Stimulated activated CD4-positive, alpha-beta T cell treated with anti-CD3 and anti-CD28 coated beads, Interleukin-4, amount 100 ng/mL, for 48 hours (primary cell): ENCODE measurements at places on chromosomes 5 and 9.

- no peak for DNase-seq
These were observed 62.0 kb upstream of the PHF24 start for GRCh38 chr9:34896112-34896511.

DNA sequence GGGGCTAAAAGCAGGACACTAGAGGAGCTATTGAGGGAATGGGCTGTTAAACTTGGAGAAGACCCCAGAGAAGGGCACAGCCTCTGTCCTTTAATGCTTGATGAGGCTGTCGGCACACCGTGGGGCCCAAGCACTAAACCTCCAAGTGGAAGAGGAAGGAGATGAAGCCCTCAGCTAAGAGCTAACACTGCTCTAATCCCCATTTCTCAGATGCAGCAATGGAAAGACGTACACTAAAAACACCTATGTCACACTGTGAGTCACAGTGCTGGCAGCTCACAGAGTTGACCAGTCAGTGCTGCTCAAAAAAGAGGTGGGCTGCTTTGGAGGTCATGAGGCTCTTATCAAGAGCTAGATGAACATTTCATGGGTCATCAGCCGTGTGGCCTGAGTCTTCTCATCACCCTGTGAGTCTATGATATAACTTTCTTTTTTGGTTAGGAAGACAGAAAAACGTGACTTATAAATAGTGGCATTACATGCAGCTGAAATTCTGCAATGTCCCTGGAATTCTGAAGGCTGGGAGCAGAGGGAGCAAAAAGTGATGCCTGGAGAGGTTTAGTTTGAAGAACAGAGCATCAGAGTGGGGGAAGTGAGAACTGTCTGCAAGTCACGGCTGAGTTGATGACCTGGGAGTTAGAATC lies 21.5 kb downstream of the TNFSF8 start:
- no peak for DNase-seq

DNA sequence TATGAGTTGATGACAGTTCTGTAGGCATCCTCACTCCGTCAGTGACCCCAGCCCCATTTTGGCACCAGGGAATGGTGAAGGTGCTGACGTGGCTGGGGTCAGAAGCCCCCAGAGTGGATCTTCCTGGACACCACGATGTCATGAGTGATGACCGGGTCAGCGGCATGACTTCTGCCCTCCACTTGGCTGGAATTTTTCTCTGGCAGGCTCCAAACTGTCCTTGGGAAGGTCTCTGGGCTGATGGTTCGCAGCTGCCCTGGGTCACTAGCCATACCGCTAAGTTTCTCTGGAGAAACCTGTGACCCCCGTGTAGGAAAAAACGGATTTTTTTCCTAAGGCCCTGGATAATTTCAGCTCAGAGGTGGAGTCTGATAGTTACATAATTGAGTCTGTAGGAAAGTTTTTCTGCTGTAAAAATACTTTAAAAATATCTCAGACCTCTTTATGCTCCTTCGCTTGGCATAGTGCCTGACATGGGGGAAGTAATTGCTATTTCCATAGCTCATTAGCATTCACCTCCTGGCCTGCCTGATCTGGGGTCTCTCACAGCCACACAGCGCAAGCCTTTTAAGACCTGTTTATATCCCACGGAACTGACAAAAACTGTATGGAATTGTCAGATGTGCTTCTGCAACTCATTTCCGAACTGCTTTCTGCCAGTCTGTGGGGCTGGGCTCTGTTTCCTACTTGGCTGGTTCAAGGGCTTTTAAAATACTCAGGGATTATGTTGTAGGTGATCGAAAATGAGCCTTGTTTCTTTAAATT lies 69.2 kb downstream of the ANGPTL2 start:
- no peak for DNase-seq

GRCh38 chr5:105632043-105632442 lies 2038.7 kb downstream of the EFNA5 start:
- no peak for DNase-seq

DNA sequence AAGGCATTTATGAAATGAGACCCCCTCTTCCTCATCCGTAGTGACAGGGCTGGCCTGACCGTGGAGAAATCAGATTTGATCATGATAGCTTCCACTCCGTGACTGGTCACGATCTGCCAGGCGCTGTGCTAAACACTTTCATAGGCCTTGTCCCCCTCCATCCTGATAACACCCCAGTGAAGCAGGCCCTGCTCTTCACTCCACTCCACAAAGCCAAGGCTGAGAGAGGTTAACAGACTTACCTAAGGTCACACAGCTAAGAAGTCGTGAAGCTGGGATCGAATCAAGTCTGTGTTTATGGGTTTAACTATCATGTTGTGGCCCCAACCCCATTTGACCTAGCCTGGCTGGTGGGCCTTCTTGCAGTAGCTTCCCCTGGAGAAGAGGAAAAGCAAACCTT lies 53.3 kb upstream of the IL17B start:
- DNase-seq, result no peak

GRCh38 chr5:176525677-176526076 lies 11.5 kb downstream of the RNF44 start:
- DNase-seq, result no peak

DNA sequence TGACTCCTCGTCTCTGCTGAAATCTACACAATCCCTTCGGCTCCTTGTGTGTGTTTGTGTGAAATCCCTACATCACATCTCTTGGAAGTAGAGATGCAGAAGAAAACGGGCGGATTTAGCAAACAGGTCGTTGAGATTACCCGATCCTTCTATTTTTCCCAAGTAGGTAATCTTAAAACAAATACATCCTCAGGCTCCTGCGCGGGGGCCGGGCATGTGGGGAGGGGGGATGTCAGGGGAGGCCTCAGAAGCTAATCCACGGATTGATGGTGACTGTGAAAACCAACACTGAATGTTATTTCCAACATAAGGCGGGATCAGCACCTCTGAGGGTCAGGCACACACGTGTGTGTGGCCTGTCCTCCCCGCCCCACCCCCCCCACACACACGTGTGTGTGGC lies 137.8 kb downstream of the ROR2 start:
- DNase-seq, result no peak
